ENCODE measurements at places on chromosomes 4 and X.
A peak's percentile ranks its signal among the peaks of the same experiment; 100 is the strongest.

DNA sequence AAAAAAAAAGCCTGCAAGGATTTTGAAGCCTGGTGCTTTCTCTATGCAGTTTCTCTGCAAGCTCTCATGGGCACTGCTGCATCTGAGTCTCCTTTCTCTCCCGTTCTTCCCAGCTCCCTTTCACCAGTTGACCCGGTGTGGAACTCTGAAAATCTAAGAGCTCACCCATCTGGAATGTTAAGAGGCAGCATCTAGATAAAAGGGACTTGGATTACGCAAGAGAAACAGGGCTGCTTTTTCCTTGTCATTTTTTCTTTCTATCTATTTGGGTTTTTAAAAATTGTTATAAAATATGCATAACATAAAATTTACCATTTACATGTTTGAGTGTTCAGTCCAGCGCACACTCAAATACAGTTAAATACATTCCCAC lies 95.2 kb upstream of the RPS6KA3 start:
- no peak for DNase-seq

GRCh38 chr4:85149676-85150075 lies 183.2 kb upstream of the WDFY3 start:
- DNase-seq, result no peak

- DNase-seq, result no peak
Measured at GRCh38 chrX:53155512-53156206, 61.7 kb downstream of the KANTR start.

DNA sequence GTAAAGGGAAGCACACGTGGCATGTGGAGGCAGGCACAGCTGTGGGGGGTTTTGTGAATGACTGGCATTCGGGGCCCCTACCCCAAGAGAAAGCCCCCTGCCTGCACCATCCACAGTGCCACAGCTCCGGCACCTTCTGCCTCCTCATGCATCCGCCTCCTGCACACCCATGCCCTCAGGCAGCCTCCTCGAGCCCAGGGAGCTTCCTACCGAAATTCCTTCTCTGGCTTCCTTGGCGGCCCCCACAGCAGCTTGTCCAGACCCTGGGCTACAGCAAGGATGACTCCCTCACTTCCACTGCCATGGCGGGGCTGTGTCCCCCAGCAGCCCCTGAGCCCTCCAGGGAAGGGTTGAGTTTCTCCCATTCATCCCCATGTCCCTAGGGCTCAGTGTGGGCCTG lies 99.9 kb downstream of the WFS1 start:
- DNase-seq, result no peak

DNA sequence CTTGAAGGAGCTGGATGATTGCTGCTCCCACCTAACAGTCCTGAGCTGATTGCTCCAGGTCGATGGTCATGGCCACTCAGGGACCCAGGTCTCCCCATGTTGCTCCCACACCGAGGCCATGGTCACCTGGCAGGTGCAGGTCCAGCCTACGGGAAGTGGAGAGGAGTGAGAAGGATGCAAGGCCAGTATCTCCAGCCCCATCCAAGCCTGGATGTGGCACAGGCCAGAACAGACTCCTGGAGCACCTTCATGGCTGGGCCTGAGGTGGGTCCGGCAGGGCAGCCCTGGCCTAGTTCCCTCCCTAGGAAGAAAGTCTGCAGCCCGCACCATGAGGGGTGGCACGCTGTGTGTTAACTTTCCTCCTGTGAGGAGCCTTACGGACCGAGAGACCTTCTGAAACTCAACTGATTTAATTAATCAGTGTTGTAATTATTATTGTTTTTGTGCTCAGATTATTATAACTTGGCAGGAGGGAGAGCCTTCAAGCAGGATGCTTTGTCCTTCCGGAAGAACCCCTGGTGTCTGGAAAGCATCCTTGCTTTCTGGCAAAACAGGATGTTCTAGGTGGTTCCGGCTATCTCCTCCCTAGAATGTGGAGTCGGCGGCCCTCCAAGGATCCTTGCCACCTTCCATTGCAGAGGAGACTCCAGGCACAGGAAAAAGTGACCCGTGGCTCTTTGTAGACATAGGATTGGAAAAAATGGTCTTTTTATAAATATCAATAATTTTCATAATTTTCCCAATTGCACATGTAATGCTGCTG lies 92.3 kb upstream of the ADRA2C start:
- DNase-seq, result no peak

DNA sequence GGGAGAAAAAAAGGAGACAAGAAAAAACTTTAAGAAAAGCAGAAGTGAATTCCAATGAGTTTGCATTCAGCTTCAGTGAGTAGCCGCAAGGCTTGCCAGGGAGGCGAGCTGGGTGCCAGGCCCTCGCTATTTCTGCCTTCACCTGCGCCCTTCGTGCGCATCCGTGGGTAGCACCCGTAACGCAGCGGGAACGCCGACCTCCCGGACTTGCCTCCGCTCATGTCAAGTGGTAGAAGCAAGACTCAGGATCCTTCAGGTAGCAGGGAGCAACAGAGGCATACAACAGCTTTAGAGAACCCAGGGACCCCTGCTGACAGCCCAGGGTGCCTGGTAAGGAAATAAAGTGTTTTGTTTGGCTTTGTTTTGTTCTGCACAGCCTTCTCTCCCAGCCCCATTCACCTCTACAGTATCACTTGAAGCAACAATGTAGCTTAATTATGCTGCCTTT lies 140.0 kb upstream of the BCOR start:
- DNase-seq, result no peak

DNA sequence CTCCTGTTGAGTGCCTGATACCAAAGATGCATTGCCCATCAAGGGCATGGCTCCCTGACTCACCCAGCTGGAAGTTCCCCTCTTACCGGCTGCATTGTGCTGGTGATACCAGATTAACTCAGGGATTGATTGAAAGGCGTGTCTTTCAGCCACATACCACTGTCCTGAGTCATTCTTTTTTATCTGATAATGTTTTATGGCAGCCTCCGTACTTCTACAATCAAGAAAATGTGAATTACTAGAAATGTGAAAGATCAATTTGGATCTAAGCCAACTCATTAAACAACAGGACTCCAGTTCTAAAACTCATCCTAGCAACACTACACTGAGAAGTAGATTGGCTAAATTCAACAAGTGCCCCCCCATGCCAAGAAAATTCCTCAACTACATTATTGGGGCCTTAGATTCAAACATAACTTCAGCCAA lies 40.0 kb downstream of the TXK start:
- DNase-seq, result no peak

DNA sequence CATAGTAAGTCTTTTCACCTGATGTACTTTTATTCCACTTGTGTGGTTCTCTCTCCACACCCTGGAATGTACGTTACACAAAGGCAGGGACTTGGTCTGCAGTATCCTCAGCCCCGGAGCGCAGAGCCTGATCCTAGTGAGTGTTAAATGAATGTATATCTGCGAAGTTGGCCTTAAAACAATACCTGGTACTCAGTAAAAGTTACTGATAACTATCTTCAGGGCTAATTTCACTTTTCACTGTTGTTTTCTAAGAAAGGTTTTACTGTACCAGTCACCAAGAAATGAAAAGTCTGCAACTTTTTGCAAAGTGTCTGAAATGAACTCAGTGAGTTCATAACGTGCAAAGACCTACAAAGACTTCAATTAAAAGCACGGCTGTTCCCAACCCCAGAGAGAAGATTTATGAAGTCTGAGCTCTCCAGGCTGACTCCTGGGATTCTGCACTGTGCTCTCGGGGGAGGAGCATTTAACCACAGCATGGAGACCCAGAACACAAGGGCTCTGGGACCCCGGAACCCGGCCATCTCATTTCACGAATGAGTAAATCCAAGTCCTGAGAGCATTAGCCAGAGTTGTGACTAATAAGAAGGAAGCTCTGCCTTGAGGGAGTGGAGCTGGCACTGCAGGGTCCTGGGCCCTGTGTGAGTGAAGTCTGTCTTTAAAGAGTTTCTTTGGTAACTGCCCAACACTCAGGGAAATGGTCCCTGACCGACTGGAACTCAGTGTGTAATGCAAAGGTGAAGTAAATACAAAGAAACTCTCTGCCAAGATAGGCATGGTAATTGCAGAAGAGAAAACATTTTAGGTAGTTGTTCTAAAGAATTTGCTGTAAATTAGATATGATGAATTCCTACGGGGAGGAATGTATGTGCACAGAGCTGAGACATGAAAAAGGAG lies 165.8 kb downstream of the NSUN7 start:
- no peak for DNase-seq

GRCh38 chr4:128061566-128062536 lies 739 bp downstream of the LARP1B start:
- DNase-seq, result peak; percentile 41

GRCh38 chr4:112775801-112776200 lies 138.9 kb downstream of the LARP7 start:
- no peak for DNase-seq

GRCh38 chr4:140928880-140929279 lies 172.7 kb upstream of the TBC1D9 start:
- DNase-seq, result no peak

GRCh38 chr4:7757501-7758471 lies 181.9 kb downstream of the AFAP1 start:
- DNase-seq, result no peak
